Bronchial smooth muscle cell (primary cell): ENCODE measurements at places on chromosomes 11 and 22. TPM values are rescaled to one million over a fixed set of nuclear protein-coding genes. Genes with fewer than 3 reads are reported as not detected.

The MICAL2 gene
- 30.5 and 42.4 TPM in 2 replicates for total RNA-seq

The FOLR2 gene
- not detected in 2 replicates for total RNA-seq

The TCF20 gene
- 13.6 and 14.5 TPM in 2 replicates for total RNA-seq

The RHOD gene
- total RNA-seq: 11.6 and 16.1 TPM in 2 replicates

The SLC22A25 gene
- not detected in 2 replicates for total RNA-seq

The TMEM223 gene
- 10.7 and 10.9 TPM in 2 replicates for total RNA-seq

The CBLIF gene
- total RNA-seq: not detected in 2 replicates

The SCO2 gene
- total RNA-seq: 2.6 and 2.8 TPM in 2 replicates

The APOA1 gene
- 0.69 TPM in 1 of 2 replicates, not detected in the other for total RNA-seq

The OR52E8 gene
- total RNA-seq: not detected in 2 replicates

The DYNC2H1 gene
- total RNA-seq: 61.2 and 80.4 TPM in 2 replicates

The ASRGL1 gene
- total RNA-seq: 0.09 and 0.32 TPM in 2 replicates

The P4HA3 gene
- total RNA-seq: 2.9 and 5.5 TPM in 2 replicates

The CNGA4 gene
- total RNA-seq: 0.09 and 0.16 TPM in 2 replicates

The DDTL gene
- total RNA-seq: 2.7 and 4.1 TPM in 2 replicates

The OR5J2 gene
- total RNA-seq: not detected in 2 replicates

The PHF21B gene
- total RNA-seq: under 0.01 TPM in 1 of 2 replicates, not detected in the other

The GALNT18 gene
- total RNA-seq: 0.94 and 0.95 TPM in 2 replicates

The APOBEC3F gene
- total RNA-seq: 6.1 and 11.8 TPM in 2 replicates

The CTSF gene
- total RNA-seq: 28.1 and 42.4 TPM in 2 replicates

The TMEM191B gene
- total RNA-seq: 1.3 TPM in 1 of 2 replicates, not detected in the other

The POU2F3 gene
- 0.09 TPM in 1 of 2 replicates, not detected in the other for total RNA-seq

The CCDC89 gene
- total RNA-seq: 7.1 and 8.7 TPM in 2 replicates

The TMEM151A gene
- total RNA-seq: 0.09 and 0.16 TPM in 2 replicates

The FAT3 gene
- total RNA-seq: under 0.01 and 0.16 TPM in 2 replicates

The TEX12 gene
- total RNA-seq: 0.16 TPM in 1 of 2 replicates, not detected in the other

The TRIM29 gene
- total RNA-seq: 0.16 and 0.94 TPM in 2 replicates

The RIMBP3B gene
- total RNA-seq: under 0.01 and 0.16 TPM in 2 replicates

The SRSF8 gene
- 6.9 and 8.5 TPM in 2 replicates for total RNA-seq

The NPTXR gene
- 0.26 and 1.1 TPM in 2 replicates for total RNA-seq

The SCGB2A2 gene
- total RNA-seq: not detected in 2 replicates

The OR8A1 gene
- total RNA-seq: not detected in 2 replicates

The C11orf87 gene
- total RNA-seq: 0.16 TPM in 1 of 2 replicates, not detected in the other

The POU2AF1 gene
- total RNA-seq: not detected in 2 replicates

The DDIAS gene
- total RNA-seq: 0.26 and 0.63 TPM in 2 replicates

The YAP1 gene
- 115 and 123 TPM in 2 replicates for total RNA-seq

The SLC35C1 gene
- total RNA-seq: 5.0 and 5.1 TPM in 2 replicates

The HORMAD2 gene
- total RNA-seq: 0.16 TPM in 1 of 2 replicates, not detected in the other

The ELFN2 gene
- total RNA-seq: 0.32 TPM in 1 of 2 replicates, not detected in the other

The OR8G1 gene
- total RNA-seq: not detected in 2 replicates

The TRPM5 gene
- 0.09 TPM in 1 of 2 replicates, not detected in the other for total RNA-seq

The RASGRP2 gene
- total RNA-seq: 0.16 TPM in 1 of 2 replicates, not detected in the other

The NXPE2 gene
- total RNA-seq: 0.09 TPM in 1 of 2 replicates, not detected in the other

The BDNF gene
- total RNA-seq: 4.6 and 10.9 TPM in 2 replicates
